ENCODE measurements at places on chromosomes 6 and 20.

DNA sequence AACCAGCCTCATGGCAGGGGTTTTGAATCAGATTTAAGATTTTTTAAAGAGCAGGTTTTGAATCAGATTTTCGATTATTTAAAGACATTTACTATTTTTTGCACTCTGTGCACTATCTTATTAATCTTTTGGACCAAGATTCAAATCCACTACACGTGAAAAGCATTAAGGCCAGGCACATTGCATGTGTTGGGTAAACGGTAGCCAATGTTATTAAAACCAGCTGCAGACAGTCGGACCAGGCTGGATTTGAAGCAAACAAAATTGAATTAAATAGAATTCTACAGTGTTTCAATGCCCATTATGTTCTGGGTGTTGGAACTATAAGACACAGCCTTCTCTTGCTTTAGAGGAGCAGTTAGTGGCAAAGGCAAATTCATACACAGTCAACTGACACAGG lies 7.7 kb downstream of the HLA-DOA start:
- DNase-seq: no peak

GRCh38 chr6:39084506-39084905 lies 30.5 kb downstream of the SAYSD1 start:
- DNase-seq: no peak

DNA sequence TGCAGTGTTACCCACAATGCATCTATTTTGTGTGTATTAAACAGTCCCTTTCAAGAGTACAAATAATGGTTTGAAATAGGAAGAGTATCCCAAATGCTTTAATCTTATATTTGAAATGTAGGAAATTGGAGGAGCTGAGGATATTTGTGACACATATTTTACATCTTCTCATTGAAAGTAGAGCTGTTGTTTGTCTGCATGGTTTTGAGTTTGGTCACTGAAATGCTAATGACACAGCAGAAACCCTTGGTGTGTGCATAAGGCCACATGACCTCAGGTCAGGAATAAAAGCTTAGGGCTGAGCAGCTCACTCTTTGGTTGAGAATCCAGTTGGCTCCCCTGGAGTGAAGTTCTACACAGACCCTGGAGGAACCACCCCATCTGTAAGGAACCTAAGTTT lies 49.8 kb downstream of the TPD52L1 start:
- no peak for DNase-seq

- no peak for DNase-seq
These were observed 14.0 kb downstream of the UST start for GRCh38 chr6:148760568-148761526.

DNA sequence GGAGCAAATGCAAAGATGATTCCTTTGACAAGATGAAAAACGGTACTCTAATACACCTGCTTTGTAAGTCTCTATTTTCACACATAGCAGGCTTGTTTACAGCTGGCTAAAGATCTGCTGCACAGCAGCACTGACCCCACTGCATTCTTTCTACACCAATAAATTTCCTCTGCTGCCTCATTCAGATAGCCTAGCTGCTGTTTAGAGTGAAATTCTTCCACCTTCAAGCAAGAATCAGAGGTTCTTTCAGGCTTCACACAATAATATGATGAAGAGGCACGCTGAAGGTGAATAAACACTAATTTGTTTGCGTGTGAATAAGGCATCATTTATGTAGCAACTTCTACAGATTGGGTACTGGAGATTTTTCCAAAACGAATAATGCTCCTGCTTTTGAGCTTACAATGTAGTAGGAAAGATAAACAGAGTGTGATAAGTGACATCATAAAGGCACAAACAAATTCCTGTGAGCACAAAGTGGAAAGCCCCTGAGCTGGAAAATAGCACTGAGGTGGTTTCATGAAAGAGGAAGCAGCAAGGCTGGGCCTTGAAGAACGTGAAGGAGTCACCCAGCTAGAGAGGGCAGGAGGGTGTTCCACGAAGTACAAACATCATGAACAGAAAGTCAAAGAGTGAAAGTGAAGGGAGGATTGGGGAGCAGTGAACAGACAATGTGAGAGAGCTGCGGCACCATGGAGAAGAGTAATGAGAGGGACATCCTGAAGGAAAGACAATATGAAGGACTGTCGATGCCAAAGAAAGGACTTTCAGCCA lies 543.4 kb downstream of the CD83 start:
- DNase-seq: no peak

- DNase-seq: no peak
These were observed 49.4 kb downstream of the CTCFL start for GRCh38 chr20:57475388-57476083.

- no peak for DNase-seq
These were observed 105.0 kb downstream of the PRKN start for GRCh38 chr6:162622572-162622971.

- DNase-seq: no peak
These were observed 10.9 kb downstream of the PYGB start for GRCh38 chr20:25258828-25259227.

DNA sequence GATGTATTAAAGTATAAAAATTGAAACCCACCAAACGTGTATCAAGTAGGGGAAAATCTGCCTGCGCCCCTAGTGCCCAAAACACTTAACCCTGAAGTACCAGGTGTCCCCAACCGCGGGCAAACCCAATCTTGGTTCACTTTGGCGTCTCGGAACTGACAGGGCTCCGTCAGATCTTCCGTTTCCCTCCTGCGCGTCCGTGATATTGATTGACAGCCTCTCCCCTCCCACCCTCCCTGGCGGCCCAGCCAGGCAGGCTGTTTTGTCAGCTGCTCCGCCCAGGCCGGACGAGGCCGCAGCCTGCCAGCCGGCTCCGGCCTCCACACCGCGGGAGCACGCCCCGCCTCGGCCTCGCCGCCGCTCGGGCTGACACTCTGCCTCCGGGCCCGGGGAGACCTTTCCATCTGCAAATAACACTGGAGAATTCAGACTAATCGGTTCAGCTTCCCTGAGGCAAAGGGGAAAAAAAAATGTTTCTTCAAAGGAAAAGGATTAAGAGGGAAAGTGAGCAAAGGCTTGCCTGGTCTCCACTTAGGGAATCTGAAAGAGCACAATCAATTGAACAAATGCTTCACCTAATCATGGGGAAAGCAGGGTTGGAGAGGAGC lies 234.9 kb upstream of the MCHR2 start:
- DNase-seq: peak; percentile 24

DNA sequence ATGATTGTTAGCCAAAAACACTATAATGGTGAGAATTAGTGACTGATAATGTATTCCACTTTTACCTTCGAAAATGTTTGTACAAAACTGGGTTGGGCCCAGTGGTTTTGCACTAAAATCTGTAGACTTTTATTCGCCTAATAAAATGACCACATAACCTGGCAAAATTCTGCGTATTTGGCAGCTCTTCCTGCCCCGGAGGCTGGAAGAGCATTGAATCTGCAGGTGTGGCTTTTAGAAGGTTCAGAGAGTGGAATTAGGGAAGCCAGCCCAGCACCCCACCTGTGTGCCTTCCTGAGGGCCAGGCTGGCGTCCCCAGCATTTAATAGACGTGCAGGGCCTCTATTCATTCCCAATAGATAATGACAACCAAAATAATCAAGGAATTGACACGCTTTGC lies 256.7 kb downstream of the UST start:
- DNase-seq: no peak

DNA sequence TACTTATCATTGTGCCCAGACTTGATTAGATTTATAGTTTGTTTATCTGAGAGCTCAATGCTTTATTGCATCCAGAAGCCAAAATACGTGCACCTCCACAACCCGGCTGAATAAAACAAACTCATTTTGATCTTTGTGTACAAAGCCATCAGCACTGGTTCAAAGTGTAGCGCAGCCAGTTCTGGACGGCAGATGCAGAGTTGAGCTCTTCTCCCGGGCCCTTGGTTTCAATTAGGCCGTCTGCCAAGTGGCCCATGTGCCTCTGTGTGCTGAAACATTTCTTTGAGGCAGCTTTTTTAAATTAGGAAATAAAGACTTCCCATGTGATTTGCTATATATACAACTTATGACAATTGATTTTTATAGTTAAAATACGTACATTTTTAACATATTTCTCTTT lies 96.2 kb upstream of the RSPO3 start:
- peak; percentile 30 for DNase-seq

GRCh38 chr20:8764344-8764962 lies 304.4 kb upstream of the PLCB4 start:
- no peak for DNase-seq

- DNase-seq: no peak
These were observed 975 bp upstream of the PPT2 start for GRCh38 chr6:32152769-32153563.

DNA sequence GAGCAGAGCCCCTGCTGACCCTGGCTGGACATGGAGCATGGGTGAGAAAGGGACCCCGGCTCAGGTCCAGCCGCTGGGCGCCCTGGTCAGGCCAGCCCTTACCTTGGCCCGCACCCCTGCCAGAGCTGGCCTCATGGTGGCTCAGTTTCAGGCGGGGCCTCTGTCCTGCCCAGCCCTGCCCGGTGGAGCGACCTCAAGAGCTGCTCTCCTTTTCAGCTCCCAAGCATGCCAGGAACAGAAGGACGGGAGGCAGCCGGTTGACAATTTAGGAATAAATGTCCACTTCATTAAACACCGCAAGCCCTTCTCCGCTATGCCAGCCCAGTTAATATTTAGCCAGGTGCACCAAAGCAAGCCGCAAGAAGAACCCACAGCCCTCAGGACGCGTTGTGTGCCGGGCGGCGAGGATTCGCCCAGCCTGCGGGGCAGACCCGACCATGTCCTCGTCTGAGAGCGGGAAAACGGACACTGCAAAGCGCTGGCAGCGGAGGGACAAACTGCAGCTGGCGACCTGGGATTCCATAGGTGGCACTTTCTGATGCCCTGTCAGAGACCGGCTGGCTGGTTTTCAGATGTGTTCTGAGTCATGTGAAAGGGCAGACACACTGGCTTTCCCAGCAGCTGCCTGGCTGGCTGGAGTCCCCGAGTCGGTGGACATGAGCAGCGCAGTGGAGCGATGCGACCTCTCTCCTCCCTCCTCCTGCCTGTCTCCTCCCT lies 221.9 kb downstream of the TTLL2 start:
- DNase-seq: no peak

- peak; percentile 66 for DNase-seq
These were observed at the start of gene PHF1 for GRCh38 chr6:33410711-33411631. TSS of gene PHF1 (plus strand) at chr6:33411014. CDS start at chr6:33412264, 1,250 bp downstream.

GRCh38 chr6:112475083-112475482 lies 128.0 kb downstream of the RFPL4B start:
- DNase-seq: no peak

GRCh38 chr20:45012682-45013302 lies 46.5 kb downstream of the STK4 start:
- no peak for DNase-seq

DNA sequence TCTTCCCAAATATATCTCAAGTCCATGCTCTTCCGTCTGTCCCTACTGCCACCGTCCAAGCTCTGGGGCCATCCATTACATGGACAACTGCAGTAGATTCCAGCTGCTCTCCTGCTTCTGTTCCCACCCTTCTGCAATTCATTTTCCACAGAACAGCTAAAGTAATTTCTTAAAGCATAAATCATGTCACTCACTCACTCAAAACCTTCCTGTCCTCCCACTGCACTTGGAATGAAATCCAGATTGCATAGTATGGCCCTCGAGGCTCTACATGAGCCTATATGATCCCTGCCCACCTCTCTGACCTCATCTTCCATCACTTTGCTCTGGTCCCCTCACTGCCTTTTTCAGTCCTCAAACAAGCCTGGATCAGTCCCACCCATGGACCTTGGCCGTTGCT lies 10.9 kb downstream of the PHACTR2 start:
- DNase-seq: no peak

- DNase-seq: no peak
These were observed 126.8 kb downstream of the GRM4 start for GRCh38 chr6:34018961-34019606.

DNA sequence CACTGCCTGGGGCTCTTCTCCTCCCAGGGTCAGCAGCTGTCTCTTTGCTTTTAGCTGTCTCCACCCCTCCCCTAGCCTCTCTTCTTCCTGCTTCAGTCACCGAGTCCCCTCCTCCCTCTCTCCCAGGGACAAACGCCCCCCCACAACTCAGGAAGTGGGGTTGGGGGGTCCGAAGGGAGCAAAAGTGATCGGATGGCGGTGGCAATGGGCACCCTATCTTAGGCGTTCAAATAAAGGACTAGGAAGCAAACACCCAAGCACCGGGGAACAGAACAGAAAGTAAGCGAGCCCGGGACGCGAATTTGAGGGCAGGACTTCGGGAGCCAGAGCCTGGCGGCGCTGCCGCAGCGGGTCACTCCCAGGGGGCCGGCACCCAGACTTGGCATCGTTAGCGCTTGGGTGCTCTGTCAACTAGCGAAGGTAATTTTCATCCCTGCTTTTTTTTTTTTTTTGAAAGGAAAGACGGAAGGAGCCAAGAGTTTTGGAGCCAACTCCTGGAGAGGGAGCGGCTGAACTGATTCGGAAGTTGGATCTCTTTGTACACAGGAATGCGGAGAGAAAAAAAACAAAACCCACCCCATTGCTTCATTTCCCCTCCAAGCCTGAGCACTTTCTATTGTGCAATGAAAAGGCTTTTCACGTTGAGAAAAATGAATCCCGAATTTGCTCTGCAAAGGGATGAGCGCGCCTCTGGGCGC lies 815 bp upstream of the ITPR3 start:
- no peak for DNase-seq

- no peak for DNase-seq
These were observed 100.7 kb upstream of the RNF24 start for GRCh38 chr20:4116091-4116490.

GRCh38 chr6:84500726-84501125 lies 263.7 kb downstream of the TBX18 start:
- no peak for DNase-seq

GRCh38 chr6:10221178-10221577 lies 193.7 kb downstream of the TFAP2A start:
- DNase-seq: no peak

DNA sequence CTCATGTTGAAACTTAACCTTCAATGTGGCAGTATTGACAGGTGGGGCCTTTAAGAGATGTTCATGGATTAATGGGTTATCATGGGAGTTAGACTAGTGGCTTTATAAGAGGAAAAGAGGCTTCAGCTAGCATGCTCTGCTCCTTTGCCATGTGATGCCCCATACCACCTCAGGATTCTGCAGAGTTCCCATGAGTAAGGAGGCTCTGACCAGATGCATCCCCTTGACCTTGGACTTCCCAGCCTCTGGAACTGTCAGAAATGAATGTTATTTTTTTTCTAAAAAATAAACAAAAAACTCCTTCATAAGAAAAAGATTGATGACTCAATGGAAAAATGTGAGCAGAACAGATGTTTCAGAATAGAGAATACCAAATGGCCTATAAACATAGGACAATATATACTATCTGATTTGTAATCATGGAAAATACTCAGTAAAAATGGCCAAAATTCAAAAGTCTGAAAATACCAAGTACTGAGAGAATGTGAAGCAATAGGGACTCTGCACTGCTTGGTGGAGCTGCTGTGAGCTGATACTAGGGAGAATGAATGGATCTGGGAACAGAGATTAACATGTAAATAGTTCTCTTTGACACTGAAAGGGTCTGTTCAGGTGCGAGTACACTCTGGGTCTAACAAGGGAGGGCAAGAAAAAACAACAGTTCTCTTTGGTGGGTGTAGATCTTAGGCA lies 7.4 kb upstream of the TRIM39 start:
- no peak for DNase-seq

GRCh38 chr6:145225500-145225899 lies 509.8 kb downstream of the EPM2A start:
- DNase-seq: no peak

GRCh38 chr20:60008130-60008808 lies 50.0 kb downstream of the CDH26 start:
- no peak for DNase-seq
